ENCODE measurements at places on chromosomes 12 and 14. TPM values are rescaled to one million over a fixed set of nuclear protein-coding genes. Genes with fewer than 3 reads are reported as not detected.

- DNase-seq: no peak
Observed at GRCh38 chr14:21995332-21995731, 321.7 kb upstream of the OR4E1 start.

GRCh38 chr12:111672822-111673381 lies 12.9 kb downstream of the BRAP start:
- no peak for DNase-seq

DNA sequence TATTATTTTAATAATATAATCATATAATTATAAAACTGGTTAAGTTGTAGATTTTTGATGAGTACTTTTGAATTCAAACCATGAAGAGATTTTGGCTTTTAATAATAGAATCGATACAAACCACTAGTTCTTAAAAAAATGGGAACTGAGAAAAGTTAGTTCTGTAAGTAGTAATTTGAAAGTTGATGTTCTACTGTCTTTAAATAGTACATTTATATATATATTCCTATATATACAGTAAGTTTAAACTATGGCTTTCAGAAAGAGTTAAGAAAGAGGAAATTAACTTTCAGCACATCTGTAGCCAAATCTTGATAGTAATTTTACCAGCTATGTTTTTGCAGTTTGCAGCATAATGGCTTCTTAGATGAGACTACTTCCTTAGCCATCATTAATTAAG lies 7.8 kb downstream of the LRRK2 start:
- DNase-seq: no peak

The MGP gene
- 2,401 TPM for total RNA-seq

The RDH5 gene
- total RNA-seq: 123 TPM

The RFLNA gene
- not detected for total RNA-seq

The VSX2 gene
- total RNA-seq: not detected

The PIANP gene
- 0.16 TPM for total RNA-seq

All from mesenteric fat pad (tissue), 1 donor.